ENCODE measurements at places on chromosomes 7 and 10.

DNA sequence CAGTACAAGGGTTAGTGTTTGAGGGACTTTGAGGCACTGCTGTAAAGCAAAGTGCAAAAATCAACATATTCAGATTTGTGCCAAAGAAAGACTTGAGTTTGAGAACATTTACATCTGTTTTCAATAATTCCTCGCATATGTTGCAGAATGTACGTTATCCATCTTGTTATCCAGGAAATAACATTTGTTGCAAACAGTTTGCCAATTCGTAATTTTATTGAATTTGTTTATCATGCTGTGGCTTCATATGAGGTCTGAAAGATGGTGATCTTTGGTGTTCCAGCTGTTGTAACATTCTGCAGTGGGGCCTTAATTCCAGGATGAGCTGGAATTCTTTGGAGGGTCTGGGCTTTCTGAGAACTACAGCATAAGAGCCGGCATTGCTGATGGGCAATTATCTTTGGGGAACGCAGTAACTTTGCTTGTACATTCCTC is 396.2 kb downstream of the LRMDA start:
- no peak for DNase-seq

DNA sequence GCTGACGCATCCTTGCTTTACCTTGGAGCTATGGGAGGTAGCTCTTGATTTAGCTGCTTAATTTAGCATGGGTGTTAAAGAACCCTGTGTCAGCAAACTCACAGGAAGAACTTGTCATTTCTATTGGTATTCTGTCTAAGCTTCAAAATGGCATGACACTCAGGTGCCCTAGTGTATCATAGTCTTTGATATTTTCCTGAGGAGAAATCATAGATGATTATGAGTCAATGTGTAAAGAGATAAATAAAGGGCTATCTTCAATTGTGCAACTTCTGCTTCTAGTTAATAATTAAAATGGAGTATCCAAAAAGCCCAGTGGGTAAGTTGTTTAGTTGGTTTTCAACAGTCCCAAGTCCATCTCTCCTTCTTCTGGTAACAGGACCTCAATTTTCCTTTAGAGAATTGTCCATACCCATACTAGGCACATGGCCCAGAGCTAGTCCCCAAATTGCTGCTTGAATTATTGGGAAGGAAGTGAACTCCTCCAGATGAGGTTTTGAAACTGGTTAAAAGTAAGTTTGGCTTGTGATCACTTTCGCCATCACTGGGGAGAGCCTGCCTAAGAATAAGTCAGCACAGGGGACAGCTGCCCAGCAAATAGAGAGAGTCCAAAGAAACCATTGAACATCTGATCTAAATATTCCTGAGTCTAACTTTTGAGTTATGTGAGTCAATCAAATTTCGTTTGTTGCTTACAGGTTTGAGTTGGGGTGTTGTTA is 169.0 kb upstream of the PHYHIPL start:
- DNase-seq: no peak

- no peak for DNase-seq
These were observed 31.5 kb downstream of the TMEM248 start for GRCh38 chr7:66952343-66953043.

GRCh38 chr7:78063758-78064157 is 265.2 kb downstream of the PHTF2 start:
- no peak for DNase-seq

- DNase-seq: no peak
These were observed 176.5 kb upstream of the ADO start for GRCh38 chr10:62627983-62628382.

GRCh38 chr7:71019706-71020105 is 112.2 kb upstream of the GALNT17 start:
- DNase-seq: no peak

DNA sequence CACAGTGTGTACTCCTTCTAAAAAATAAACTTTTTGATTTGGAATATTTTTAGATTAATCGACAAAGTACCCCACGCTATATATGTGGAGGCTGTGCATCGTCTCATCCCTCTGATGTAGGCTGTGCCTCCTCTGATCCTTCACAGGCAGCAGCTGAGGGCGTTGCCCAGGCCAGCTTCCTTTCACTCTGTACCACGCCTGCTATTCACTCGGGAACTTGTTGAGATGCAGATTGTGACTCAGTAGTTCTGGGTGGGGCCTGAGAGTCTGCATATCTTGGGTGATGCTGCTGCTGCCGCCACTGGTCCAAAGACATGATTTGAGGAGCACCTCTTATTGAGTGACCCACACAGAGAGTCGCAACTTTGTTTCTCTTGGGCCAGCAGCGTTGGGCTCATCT is 7.9 kb upstream of the C10orf120 start:
- no peak for DNase-seq

- no peak for DNase-seq
These were observed 126.1 kb downstream of the PFKFB3 start for GRCh38 chr10:6328699-6329423.

GRCh38 chr7:134900166-134900982 is 85.9 kb upstream of the AGBL3 start:
- DNase-seq: no peak

GRCh38 chr7:133275446-133276095 is 22.7 kb downstream of the EXOC4 start:
- no peak for DNase-seq

- no peak for DNase-seq
These were observed 123.9 kb downstream of the ADAM12 start for GRCh38 chr10:126264102-126265018.

GRCh38 chr7:136229790-136230189 is 252.6 kb upstream of the MTPN start:
- DNase-seq: no peak

- DNase-seq: no peak
These were observed 163.1 kb downstream of the PTPRN2 start for GRCh38 chr7:158424531-158424930.

DNA sequence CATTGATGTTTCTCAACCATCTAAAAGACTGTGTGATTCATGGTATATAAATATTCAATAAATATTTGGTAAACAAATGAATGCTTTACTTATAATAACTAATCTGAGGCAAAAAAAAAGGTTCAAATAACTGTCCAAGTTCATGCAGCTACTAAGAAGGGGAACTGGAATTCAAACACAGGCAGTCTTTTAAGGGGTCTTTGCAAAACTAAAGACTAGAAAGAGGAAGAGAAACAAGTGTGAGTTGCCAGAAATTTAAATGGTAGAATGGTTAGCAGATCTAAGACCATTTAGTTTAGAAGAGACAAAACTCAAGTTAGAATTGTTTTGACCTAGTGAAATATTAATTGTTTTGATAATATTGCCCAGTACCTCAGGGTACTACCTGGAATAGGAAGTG is 642.0 kb upstream of the LRRN3 start:
- no peak for DNase-seq

GRCh38 chr7:55019691-55020465 is 1.1 kb downstream of the EGFR start:
- no peak for DNase-seq

DNA sequence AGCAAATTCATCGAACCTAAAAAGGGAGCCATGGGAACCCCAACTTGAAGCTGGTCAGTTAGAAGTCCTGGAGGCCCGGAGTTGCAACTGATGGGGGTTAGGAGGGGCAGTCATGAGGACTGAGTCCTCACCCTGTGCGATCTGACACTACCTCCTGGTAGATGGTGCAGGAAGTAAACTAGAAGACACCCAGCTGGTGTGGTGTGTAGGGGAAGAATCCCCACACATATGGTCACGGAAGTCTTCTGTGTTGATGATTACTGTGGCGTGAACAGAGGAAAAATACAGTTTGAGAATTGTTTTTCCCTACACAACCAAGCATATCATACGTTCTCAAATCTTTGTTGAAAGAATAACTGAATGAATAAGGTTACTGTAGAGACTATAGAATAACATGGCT is 164.6 kb upstream of the KCTD7 start:
- no peak for DNase-seq

DNA sequence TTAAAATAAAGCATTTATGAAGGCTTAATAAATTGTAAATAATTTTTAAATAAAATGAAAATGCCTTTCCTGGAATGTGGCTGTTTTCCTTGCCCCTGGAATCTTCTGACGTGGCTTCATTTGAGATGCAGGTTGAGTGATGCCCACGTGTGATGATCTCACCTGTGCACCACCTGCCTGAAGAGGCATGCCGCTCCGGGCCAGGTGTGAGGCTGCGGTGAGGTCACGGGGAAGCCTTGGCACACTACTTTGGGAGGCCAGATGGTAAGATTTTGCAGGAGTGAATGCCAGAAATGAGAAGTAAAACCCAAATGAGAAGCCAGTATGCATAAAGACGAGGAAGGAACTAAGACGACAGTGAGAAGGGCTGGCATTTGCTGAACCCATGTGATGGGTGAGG is 36.2 kb downstream of the GOT1 start:
- peak; percentile 1 for DNase-seq

DNA sequence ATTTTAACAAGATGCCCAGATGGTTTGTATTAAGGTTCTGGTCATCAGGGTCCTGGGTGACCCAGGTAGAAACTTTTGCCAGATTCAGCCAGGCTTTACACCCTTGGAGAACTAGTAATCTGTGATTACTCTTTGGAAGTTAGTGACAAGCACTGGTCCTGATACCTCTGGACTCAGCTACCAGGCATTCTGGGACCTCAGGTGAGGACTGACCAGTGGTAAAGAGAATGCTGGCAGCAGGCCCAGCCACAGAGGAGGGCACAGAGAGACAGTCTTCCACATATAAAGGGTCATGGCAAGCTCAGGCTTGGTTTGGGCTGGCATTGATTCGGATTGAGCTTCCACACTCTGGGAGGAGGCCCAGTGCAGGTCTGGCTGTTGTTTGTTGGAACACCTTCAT is 112.0 kb upstream of the CHST15 start:
- no peak for DNase-seq

DNA sequence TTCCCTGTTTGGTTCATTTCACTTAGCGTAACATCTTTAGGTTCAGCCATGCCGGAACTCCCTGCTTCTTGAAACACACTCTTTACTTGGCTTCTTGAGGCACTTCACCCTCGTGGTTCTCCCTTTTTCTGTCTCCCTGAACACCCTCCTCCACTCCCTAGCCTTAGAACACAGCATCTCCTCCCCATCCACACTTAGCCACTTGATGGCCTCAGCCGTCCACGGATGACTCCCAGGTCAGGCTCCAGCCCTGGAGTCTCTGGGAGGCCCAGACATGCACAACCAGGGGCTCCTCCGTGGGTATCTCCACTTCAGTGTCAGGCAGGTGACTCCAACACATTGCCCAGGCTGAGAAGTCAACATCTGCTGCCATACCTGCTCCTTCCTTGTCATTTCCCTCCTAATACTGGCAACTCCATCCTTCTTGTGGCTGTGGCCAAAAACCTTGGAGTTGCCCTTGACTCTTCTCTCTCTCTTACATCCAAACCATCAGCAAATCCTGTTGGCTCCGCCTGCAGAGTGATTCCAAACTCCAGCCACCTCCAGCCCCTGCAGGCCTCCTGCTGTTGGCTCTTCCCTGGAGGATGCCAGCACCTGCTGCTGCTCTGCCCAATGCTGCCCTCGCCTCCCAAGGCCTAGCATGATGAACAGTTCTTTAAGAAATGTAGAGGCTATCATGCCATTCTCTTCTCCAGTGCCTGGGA is 8.4 kb upstream of the INMT start:
- DNase-seq: no peak

DNA sequence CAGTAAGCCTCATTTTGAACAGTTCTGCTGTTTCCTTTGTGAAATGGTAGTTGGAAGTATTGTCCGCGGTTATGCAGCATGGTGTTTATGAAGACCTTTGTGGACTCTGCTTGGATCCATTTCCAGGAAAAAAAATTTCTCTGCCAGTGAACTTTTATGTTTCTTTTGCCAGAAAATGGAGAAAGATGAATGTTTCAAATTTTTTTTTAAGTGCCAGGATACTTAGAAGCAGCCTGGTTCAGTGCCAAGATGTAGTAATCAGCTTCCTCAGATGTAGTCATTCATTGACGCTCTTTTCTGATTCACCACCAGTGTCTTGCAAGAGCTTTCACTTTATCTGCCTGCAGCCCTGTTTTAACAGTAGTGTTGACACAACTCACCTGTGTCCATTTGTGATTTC is 258.2 kb downstream of the SDK1 start:
- no peak for DNase-seq

DNA sequence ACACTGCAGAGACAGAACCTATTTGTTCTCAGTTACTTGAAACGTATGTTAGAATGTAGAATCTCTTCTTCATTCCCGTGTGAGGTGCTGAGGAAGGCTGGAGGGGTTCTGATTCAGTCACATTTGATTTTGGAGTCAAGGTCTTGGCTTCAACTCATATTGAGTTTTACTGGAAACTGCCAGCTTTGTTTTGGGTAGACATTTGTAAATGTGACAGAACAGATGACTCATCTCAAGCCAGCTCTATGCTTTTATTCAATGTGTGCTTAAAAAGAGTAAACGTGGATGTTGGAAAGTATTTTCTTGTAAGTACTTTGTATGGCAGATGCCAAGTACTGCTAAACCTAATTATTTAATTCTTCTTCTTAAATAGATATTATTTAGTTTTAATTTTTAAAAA is 780.8 kb upstream of the C7orf33 start:
- DNase-seq: no peak

DNA sequence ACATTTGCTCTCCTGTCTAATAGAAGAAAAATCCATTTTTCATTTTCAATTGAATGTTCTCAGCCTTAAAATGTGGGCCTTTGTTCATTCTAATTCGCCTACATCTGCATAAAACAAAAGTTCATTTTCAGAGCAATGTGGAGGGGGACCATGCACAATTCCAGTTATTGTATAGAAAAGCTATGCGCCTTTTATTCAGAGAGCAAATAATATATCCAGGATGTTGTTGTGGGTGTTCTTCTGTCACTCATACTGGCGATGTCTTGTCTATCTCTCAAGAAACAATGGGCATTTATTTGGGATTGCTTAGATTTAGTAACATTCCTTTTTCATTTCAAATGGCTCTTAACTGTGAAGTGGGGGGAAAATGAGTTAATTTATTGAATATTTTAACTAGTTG is 56.4 kb downstream of the KIF5B start:
- DNase-seq: no peak

DNA sequence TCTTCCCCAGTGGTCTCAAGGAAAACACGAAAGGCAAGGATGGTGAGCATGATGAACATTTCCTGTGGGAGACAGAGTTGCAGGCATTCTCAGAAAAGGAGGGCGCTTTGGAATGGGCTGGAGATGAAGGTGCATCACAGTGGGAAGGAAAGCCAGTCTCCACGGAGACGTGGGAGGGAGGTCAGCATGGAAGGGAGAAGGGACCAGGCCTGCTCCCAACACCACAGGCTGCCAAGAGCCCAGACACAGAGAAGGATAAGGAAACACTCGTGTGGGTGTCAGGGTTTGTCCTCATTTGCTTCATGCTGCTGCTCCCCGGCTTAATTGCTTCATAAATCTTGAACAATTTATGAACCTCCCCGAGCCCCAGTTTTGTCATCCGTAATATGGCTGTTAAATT is 231.5 kb upstream of the ZNF32 start:
- DNase-seq: no peak
